Kasumi-1 (cell line): ENCODE measurements at places on chromosomes 11 and 22.

DNA sequence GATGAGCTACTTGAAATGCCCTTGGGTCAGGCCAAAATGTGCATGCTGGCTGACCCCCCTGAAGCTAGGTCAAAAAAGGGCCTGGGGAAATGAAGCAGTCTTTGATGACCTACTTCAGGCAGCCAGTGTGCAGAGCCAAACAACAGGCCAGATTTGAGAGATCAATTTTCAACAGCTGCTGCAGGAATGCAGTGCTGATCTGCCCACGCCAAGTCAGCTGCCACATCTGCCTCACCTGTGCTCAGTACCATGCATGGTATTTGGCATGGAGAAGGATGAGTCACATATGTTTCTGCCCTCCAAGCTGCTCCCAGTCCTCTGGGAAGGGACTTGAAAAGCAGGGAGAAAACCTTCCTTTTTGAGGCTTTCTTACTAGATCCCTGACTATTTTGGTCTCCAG, 35.8 kb downstream of the MTNR1B start:
- no peak for DNase-seq

DNA sequence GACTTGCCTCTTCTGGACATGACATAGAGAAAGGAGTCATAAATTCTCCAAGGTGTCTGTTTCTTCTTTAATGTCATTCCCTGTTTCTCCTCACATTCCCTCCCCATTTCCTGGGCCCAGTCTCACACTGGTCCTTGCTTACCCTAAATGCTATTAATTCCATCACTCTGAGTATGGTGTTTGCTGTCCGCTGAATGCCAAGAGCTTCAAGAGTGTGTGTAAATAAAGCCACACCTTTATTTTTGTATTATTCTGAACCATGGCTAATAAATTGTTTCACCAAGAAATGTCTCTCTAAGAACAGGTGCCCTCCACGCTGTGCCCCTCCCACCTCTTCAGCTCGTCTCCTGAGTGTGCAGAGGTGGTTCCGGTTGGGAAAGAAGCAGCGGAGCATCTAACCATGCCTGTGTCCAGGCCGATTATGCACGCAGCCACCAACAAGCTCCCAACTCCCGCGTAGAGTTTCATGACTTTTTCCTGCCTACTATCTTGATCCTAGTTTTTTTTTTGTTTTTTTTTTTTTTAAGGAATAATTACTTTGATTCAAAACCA, 8.6 kb downstream of the TMEM121B start:
- no peak for DNase-seq

- DNase-seq: no peak
These were observed 8.4 kb downstream of the SLC29A2 start for GRCh38 chr11:66363187-66363601.

GRCh38 chr11:41113160-41113559, 346.3 kb downstream of the LRRC4C start:
- DNase-seq: no peak
